Fibroblast of the aortic adventitia (primary cell): ENCODE measurements at places on chromosomes 6 and 20. TPM values are rescaled to one million over a fixed set of nuclear protein-coding genes. Genes with fewer than 3 reads are reported as not detected.

- DNase-seq, result no peak
These were observed 82.9 kb downstream of the SLC35B3 start for GRCh38 chr6:8352335-8352965.

HDGFL1 gene
- total RNA-seq, result not detected in 2 replicates

SGK2 gene
- 0.09 TPM in 1 of 2 replicates, not detected in the other for total RNA-seq

- no peak for DNase-seq
These were observed 161.2 kb downstream of the KLHL32 start for GRCh38 chr6:97085772-97086171.

- peak; percentile 86 for DNase-seq
These were observed 46.8 kb downstream of the PCNA start for GRCh38 chr20:5072756-5073659.

- no peak for DNase-seq
These were observed 532.8 kb downstream of the RFPL4B start for GRCh38 chr6:112879920-112880413.

DNA sequence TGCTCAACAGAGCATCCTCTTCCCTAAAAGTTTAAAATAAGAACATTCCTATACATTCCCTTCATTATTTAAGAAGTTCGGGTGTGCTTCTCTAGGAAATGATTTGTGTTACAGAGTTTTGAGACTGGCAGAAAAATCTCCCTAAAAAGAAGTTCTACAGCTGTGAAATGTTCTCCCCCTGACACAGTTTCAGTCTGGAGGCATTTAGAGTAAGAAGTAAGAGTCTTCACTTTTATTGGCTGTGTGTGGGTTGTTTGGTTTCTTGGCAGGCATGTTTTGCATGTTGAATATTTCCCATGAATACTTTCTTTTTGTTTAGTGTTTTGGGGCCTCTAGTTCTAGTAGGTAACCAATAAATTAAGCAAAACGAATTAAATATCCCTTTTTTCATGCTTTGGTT is 195.9 kb downstream of the TENT5A start:
- DNase-seq, result peak; percentile 9

DNA sequence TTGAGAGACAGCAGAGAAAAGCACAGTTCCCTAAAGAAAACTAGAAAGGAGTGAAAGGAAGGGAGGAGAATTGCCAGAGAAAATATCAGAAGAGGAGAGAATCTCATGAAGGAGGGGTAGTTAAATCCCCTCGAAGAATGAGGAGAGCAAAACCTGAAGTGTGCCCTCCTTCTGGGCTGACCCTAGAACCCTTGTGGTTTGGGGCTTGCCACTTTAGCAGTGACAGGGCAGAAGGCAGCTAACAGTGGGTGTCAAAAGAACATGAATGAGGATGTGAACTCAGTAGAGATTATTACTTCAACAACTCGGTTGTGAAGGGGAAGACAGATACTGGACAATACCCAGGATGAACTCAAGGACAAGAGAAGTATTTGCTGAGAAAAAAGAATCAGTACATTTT is 73.6 kb downstream of the RALGAPA2 start:
- no peak for DNase-seq

RRP36 gene
- total RNA-seq, result 46.9 and 86.6 TPM in 2 replicates

- no peak for DNase-seq
These were observed 1604.2 kb downstream of the KHDRBS2 start for GRCh38 chr6:60681806-60682205.

- no peak for DNase-seq
These were observed 59.5 kb upstream of the VGLL2 start for GRCh38 chr6:117205876-117206275.

GRCh38 chr6:26270903-26271667 is 93.9 kb upstream of the BTN3A2 start:
- peak; percentile 93 for DNase-seq

GRCh38 chr20:37911838-37912281 is 8.9 kb downstream of the VSTM2L start:
- DNase-seq, result peak; percentile 69

PPIL6 gene
- 0.65 and 5.8 TPM in 2 replicates for total RNA-seq

GRCh38 chr20:59643615-59644061 is 39.3 kb downstream of the PHACTR3 start:
- no peak for DNase-seq

DNA sequence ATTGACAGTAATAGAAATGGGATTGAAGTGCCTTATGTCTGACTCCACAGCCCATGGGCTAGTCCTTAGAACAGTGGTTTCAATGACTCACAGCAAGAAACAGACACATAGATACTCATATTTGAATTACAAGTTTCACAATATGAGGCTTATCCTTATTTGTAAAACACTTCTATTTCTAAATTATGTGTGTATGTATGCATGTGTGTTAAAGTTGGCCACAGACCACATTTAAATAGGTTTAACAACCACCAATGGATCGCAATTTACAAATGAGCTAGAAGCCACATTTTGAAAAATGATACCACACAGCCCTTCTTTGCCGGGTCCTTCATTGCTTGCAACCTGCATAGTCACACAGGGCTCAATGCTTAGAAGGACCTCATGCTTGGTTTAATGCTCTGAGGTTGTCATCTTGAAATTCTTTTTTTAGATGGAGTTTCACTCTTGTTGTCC is 157.8 kb upstream of the PREP start:
- DNase-seq, result peak; percentile 22

DNA sequence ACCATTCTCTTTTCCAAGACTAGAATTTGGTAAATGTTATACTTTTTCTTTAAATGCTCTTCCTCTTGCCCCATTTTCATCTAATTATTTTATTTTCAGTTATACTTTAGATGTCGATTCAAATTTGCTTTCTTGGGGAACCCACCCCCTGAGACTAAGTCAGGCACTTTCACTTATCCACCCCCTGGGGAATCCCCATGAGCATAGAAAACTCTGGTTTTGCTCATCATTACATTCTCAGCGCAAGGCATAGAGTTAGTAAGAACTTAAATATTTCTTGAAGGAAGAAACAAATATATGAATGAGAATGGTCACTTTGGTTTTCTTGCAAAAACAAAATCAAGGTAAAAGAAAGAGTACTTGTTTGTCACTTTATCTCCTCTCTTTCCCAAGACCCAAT is 25.1 kb upstream of the HSF2 start:
- DNase-seq, result no peak

DNA sequence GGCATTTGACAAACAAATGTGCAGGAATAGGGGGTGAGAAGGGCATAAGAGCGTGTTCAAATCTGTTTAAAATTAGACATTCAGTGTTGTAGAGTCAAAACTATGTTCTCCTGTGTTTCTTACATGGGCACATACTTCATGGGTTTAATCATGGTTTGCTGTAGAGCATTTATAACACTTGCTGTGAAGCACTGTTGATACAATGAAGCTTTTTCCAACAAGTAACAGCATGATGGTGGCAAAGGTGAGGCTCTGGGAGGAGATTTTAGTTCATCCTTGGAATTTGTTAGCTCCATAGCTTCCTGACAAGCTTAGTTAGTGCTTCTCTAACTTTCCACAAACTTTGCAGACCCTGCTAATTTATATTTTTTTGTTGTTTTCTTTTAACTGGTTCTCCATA is 900.7 kb downstream of the TFAP2A start:
- no peak for DNase-seq

ZC3H12D gene
- 0.09 TPM in 1 of 2 replicates, not detected in the other for total RNA-seq

DNA sequence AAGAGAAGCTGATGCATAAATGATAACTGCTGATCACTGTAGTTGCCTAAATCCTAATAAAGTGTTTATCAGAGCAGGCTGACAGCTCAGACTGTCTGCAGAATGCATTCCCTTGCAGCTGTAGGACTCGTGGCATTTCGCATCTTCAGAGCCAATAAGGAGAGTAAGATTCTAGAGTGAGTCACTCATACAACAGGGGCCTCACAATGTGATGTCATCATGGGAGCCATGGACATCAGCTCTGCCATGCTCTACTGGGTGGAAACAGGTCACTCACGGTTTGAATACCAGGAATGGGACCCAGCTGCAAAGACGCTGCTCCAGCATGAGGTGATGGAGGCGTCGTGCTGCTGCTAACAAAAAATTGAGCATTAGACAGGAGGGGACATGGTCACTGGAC is 7.4 kb downstream of the FAM209B start:
- DNase-seq, result no peak

DNA sequence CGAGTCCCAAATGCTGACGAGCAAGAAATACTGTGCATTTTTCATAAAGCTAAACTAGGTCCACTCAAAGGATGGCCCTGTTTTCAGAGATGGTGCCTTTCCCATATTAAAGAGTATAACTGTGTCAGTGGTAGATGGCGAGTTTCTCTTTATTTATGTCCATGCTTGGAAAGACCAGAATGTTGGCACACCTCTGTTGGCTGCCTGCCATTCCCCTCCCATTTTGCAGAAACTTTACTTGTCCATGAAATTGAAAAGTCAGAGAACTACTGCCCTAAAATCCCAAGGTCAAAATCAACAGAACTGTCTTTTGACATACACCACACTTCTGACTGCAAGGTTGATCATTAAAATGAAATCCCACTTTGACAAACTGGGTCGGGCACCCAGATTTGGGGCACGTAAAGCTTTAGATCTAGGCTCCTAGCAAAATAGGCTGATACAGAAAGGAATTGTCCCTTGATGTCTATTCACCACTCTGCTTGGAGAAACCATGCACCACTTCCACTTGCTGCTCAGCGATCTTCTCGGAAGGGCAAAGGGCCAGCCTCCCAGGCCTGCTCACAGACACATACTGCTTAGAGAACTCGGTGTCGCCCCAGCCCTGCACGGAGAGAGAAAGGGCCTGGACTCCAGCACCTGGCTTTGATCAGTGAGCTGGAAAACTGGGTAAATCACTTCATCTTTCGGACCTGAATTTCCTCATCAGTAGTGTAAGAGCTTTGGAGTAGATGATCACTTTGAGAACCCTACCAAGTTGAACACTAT is 130.0 kb downstream of the AGPAT4 start:
- no peak for DNase-seq

NRN1 gene
- 0.65 TPM in 1 of 2 replicates, not detected in the other for total RNA-seq

DNA sequence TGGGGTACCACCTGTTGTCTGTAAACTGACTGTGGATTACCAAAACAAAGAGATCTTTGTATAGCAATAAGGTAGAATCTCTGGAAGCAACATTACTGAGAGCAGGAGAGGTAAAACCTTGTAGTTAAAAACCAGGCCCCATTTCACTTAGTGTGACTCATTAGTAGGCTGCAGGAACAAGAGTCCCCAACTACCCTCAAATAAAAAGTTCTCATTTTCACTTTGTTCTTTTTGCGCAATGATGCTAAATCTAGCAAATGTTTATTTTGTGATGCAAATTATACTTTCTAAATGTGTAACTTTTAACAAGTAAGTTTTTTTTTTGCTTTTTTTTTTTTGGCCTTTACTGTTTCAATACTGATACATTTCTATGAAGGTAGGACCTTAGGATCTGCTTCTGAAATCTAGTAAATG is 67.1 kb downstream of the ESF1 start:
- no peak for DNase-seq

GRCh38 chr6:124590001-124590400 is 372.2 kb upstream of the RNF217 start:
- no peak for DNase-seq

GRCh38 chr20:37299718-37300528 is 10.5 kb downstream of the MANBAL start:
- DNase-seq, result peak; percentile 70

- no peak for DNase-seq
These were observed 75.2 kb downstream of the LRRC1 start for GRCh38 chr6:53869964-53870363.

SPAG4 gene
- 2.2 and 4.7 TPM in 2 replicates for total RNA-seq

GRCh38 chr6:167856999-167857660 is 30.4 kb downstream of the AFDN start:
- DNase-seq, result peak; percentile 65

DNA sequence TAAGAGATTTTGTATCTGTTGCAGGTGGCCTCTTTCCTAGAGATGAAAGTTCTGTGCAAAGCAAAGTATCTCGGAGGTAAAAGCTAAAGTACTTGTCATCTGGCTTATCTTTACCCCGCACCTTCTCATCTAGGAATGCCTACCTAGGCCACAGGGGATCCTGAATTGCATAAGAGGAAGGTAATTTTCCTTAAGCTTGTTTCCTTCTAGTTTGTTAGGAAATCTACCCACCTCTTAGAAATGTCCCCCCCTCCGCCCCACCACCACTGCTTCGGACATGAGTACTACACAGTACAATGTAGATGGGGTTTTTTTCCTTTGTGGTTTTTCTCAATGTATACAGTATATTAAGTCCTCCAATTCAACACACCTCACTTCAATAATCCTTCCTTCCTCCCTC is 21.5 kb downstream of the FOXC1 start:
- no peak for DNase-seq

NRM gene
- total RNA-seq, result 0.82 and 9.9 TPM in 2 replicates

ASF1A gene
- total RNA-seq, result 13.7 and 26.1 TPM in 2 replicates

CFAP206 gene
- total RNA-seq, result 0.27 and 0.90 TPM in 2 replicates

DNA sequence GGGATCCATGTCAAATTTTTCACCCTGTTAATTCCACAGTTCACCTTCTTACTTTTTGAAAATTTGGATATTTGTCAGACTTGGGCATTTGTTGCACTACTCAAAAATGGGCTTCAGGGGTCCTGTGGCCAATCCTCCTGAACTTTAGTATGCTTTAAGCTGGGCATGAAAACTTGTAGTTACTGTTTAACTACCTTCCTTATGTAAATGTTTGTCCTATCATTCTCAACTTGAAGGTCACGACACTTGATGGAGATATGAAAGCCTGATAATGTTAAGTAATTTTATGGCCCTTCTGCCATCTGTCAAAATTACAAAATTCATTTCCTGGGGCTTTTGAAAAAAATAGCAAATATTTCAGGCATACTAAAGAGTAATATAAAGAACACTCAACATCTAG is 4.2 kb upstream of the ZNF311 start:
- DNase-seq, result no peak

ARMH2 gene
- total RNA-seq, result not detected in 2 replicates

SLC2A4RG gene
- 31.9 and 39.2 TPM in 2 replicates for total RNA-seq

- no peak for DNase-seq
These were observed 1403.1 kb downstream of the HACE1 start for GRCh38 chr6:103456652-103457051.

DNA sequence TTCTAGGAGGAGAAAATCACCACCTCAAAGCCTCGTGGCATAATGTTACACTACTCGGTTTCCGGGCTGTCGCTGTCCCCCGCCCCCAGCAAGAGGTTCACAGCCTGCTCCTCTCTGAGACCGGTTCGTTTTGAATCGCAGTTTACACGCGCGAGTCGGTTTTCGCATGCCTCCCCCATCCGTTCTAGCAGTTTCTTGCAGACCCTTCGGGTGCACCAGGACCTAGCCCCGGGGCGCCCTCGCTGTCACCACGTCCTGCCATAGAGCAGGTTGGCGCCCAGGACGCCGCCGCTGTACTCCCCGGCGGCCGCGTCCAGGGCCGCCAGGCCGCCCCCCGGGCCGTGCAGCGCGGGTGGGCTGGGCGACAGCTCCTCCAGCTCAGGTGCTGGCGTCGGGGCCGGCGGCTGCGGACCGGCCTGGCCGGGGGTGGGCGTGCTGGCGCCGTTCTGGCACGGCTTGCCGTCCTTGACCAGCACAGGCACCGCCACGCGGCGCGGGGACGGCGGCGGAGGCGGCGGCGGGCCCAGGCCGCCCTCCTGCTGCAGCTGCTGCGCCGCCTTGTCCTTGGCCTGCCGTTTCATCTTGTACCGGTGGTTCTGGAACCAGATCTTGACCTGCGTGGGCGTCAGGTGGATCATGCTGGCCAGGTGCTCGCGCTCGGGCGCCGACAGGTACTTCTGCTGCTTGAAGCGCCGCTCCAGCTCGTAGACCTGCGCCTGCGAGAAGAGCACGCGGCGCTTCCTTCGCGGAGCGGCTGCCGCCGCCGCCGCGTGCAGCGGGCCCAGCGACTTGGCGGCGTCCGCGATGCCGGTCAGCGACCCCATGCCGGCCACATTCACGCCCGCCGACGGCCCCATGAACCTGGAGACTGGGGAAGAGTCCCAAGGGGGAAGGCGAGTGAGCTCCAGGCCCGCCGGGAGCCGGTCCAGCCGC is 1.4 kb downstream of the NKX2-4 start:
- no peak for DNase-seq

EDN3 gene
- not detected in 2 replicates for total RNA-seq

- DNase-seq, result no peak
These were observed 3.5 kb downstream of the C20orf204 start for GRCh38 chr20:64039293-64040160.
